ENCODE measurements at places on chromosomes 1 and 21.

- no peak for DNase-seq
These were observed 6.1 kb upstream of the GATAD2B start for GRCh38 chr1:153928791-153929341.

GRCh38 chr1:11858968-11859871 lies 475 bp upstream of the NPPB start:
- peak; percentile 98 for DNase-seq

DNA sequence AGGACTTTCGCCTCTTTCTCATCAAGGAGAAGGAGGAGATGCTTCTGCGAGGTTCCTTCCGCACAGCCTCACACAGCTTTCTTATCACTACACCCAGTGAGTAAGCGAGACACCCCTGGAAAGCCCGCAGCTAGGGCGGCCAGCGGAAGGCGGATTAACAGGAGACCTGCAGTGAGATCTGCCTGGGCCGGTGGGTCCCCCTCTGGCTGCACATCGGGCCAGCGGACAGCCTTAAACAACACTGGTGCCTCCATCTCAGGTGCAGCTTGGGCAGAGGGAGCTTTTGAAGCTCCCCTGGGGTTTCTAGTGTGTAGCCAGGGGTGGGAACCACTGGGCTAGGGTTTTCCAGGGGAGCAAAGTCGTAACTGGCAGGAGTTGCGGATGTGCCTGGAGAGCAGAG lies 17.5 kb upstream of the MTARC1 start:
- no peak for DNase-seq

DNA sequence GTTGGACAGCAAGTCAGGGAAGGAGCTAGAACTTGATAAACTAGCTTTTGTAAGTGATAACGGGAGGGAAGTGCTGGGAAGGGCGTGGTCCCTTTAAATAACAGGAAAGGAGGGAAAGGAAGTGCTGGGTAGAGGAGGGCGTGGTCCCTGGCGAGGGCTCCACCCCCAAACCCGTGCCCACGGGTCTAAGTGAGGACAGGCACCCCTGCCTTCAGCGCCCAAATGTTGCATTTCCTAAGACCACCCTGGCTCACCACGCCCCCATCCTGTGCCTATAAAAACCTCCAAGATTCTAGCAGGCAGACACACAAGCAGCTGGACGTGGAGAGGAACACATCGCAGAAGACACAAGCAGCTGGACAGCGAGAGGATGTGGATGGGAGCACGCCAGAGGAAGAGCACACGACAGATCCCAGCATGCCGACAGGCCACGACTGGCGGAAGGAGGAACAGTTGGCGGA lies 58.5 kb downstream of the PALMD start:
- DNase-seq = no peak

DNA sequence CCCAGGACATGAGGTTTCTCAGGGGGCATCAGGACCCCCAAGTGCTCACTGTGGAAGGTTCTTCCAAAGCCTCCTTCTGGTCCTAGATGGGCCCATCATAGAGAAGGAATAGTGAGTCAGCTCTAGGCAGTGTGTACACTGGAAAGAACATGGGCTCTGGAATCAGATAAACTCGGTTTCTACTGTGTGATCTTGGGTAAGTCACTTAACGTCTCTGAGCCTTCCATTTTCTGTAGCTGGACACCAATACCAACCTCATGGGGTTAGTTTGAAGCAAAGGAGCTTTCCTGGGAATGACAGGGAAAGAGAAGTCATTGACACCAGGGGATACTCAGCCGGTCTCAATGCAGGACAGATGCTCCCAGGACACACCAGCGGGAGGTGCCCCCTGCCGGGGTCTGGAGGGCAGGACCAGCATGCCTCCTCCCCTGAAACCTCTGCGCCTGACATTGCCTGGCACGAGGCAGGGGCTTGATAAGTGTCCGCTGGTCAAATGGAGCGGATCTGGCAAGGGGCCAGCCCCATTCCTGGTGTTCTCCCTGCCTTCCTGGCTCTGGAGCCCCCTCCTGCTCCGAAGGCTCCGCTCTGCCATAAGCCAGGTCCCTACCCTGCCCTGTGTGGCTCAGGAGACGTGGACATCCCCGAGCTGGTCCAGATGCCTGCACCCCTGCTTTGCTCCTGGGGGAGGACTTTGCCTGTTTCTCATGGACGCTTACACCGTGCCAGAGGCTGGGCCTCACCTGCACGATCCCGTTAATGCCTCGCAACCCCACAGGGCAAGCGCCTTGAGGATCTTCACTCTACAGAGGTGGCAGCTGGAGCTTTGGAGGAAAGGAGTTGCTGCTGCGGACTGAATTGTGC lies 52.8 kb downstream of the EDN2 start:
- no peak for DNase-seq

GRCh38 chr1:162370161-162370560 lies 6.5 kb downstream of the SPATA46 start:
- no peak for DNase-seq

DNA sequence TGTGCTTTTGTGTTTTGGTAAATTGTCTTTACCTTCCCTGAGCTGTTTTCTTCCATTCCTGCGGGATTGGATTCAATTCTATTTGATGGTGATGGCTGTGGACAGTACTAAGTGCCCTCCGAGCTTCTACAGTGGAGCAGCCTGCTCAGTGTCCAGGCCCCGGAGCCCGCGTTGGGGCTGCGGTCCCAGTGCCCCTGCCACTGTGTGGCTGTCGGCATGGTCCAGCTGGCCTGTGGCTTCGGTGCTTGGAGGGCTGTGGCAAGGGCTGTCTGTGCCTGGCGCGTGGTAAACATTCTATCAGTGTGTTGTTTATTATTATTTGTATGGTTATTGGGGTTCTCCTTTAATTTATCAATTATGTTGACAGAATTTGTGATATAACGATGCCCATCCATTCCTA lies 109.1 kb upstream of the COL6A1 start:
- DNase-seq = no peak

- DNase-seq = no peak
These were observed 51.4 kb upstream of the C8B start for GRCh38 chr1:57017200-57017599.

DNA sequence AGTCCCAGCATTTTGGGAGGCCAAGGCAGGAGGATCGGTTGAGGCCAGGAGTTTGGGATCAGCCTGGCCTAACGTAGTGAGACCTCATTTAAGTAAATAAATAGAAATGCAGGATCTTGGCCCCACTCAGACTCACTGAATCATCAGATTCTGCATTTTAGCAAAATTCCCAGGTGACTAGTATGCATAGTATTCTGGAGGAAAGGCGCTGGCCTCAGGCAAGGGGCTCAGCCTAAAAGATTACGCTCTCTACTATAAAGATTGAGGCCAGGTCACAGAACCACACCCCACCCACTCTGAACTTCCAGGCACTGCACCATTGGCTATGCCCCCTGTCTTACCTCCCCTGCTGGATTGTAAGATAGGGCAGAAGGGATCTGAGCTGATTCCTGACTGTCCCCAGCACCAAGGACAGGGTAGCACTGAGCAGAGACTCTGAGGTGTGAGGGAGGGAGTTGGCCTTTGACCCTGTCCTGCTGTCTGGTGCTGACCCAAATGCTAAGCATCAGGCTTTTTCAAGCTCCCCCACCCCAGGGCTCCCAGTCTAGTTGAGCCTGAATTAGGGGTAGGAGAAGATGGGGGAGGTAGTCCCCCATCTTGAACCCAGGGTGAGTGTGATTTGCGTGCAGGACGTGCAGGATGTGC lies 2.7 kb downstream of the FOXE3 start:
- DNase-seq = peak; percentile 18

DNA sequence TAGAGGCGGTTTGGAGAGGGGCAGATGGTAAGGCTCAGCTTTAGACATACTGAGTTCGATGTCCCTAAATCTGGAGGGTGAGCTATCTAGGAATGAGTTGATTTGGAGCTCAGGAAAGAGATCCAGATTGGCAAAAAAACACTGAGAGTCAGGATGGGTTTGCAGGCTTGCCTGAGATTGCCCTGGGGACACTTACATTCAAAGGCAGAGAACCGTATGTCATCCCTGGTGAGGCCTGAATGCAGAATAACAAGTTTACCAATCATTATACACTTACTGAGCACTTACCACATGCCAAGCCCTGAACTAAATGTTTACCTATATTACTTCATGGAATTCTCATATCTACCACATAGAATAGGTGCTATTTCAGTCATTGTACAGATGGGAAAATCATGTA lies 27.5 kb downstream of the TFAP2E start:
- DNase-seq = no peak

DNA sequence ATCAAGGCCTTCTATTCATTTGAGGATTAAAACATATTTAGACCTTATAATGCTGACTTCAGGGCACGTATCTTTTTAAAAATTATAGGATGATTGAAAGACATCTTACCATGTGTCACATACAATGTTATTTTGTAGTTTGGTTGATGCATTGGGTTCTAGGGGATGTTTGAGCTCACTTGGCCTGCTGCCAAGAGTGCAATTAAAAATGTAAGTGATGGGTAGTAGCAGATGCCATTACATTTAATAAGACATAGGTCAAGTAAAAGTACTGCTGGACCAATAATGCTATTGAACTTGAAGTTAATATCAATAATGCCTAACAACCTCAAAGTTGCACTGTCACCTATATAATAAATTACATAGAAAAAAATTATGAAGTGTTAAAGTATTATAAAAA lies 616.5 kb upstream of the RGS18 start:
- DNase-seq = no peak

GRCh38 chr21:14589855-14590563 lies 43.9 kb upstream of the SAMSN1 start:
- DNase-seq = no peak

GRCh38 chr1:102529446-102529845 lies 532.7 kb upstream of the OLFM3 start:
- DNase-seq = peak; percentile 12

- DNase-seq = no peak
These were observed 118.0 kb downstream of the ACTL8 start for GRCh38 chr1:17873007-17873675.

- no peak for DNase-seq
These were observed 27.5 kb upstream of the IGSF21 start for GRCh38 chr1:18079941-18080735.

- DNase-seq = no peak
These were observed 413.4 kb upstream of the ADAMTS5 start for GRCh38 chr21:27380303-27380702.

DNA sequence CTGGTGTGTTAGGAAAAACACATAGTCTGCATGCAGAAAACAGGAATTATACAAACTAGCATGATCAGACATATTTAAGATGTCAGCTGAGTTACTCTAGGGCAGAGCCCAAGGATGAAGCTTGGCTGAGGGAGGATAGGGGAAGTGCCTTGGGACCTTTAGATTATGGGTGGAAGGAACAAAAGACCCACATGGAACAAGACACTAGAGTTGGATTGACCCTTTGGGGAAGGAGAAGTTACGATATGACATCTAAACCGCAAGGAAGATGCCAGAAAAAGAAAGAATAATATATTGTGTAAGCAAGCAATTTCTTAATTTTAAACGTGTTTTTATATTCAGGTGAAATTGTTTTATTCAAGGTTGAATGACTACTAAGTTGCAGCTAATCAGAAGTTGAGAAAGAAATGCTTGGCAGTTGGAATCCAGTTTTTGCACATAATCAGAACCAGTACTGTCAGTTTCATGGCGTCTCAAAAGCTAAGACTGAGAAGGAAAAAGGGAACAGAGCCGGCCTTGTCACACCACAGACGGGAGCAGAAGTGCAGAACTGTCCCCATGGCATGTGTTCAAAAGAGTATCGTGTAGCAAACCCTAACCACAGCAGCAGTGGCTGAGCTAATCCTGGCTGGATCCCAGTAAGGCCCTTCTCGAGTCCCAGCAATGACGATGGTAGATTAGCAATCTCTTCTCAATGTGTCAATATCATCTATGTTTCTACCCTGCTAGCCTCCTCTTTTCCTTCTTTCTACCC lies 31.2 kb upstream of the IFNAR2 start:
- no peak for DNase-seq

DNA sequence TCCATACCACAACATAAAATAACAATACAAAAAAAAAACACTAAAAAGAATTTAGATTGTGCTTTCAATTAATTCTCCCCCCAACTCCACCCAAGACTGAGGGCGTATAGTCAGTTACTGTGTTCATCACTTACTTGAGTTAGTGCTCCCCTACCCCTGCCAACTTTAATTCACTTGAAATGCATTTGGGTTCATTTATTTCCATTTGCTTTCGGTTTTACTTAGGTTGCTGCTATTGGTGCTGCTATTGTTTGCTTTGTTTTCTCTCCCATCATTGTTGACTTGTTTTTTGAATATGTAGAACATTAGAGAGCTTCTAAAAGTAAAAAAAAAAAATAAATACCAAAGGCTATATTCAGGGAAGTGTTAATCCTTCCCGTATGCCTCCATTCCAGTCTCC lies 10.7 kb upstream of the CYYR1 start:
- DNase-seq = no peak

DNA sequence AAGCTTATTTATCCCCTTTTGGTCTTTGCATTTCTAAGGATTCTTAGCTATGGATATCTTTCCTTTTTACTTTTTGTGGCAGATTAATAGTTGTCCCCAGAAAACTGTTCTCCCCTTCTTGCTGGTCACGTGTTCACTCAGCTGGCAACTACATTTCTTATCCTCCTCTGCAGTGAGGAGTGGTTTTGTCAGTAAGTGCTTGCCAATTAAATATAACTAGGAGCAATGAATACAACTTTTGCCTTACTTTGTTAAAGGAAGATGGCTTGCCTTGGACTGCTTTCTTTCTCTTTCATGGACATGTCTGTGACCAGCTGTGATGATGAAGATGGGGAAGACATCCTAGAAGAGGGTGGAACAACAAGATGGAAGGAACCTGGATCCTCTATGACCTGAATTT lies 15.6 kb upstream of the ALG14 start:
- DNase-seq = no peak

DNA sequence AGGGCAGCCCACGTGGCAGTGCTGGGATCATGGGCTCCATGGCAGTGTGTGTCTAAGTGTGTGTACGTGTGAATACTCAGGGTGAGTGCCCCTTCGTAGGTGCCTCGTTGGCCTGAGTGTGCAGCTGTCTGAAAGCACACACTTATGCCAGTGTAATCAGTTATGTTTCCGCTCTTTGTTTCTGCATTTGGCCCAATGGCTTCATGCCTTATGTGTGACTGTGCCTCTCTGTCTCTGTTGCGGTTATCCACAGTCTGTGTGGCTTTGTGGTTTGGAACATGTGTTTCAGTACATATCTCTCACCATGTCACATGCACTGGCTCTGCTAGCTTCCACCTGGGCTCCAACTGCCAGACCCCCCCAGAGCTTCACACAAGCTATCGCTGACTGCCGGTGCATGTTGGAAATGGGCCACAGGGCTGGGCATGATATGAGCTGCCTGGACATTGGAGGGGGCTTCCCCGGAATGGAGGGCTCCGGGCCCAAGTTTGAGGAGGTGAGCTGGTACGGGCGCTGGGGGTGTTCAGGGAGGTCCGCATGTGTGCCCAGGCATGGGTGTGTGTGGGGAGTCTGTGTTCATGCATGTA lies 70.3 kb upstream of the TINAGL1 start:
- DNase-seq = no peak

GRCh38 chr1:63107066-63107465 lies 215.3 kb upstream of the FOXD3 start:
- DNase-seq = no peak

Measured in NCI-H226 (cell line).